ENCODE measurements at places on chromosomes 1 and 21. TPM values are rescaled to one million over a fixed set of nuclear protein-coding genes. Genes with fewer than 3 reads are reported as not detected.

DNA sequence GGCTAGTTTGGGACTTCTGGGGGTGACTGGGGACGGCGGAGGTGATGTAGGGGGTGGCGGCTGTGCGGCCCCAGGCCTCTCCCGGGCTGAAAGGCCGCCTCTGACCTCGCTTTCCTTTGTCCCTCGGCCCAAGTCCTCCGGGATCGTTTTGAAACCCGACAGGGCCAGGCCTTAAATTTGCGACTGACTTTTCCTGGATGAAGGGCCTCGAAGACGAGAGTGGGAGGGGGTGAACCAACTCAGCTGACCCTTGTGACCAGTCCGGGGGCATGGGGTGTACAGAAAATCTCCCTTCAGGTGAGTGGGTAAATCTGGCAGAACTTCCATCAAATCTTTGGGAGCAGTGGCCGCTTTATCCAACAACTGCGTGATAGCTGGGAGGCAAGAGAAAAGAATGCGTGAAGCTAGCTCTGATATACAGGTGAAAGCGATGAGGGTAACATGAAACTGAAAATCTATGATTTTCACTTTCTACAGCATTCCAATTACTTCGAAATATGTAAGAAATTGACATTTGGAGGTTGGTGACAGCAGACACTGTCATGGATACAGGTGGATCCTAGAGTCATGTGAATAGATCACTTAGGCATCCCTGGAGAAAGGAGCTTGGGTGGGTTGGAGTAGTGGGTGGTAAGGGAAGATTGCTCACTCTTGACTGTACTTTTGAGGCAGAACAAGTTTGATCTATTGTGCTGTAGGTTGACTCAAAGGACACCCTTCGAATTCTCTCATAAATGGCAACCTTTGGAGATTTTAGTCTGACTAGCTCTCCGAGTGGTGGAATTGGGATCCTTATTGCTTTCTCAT, 885 bp downstream of the AHCYL1 start:
- no peak for DNase-seq
- no peaks in the 10 kb centered on the region for H3K27me3 ChIP-seq
- peaks cover 25% of the 10 kb centered on the region for H3K4me1 ChIP-seq
- peak overlapping the region; percentile 62 for H3K4me3 ChIP-seq

- no peak overlapping the region for H3K27ac ChIP-seq
- no peaks in the 10 kb centered on the region for H3K27me3 ChIP-seq
- no peak overlapping the region for H3K4me3 ChIP-seq
- no peak for DNase-seq
- H3K36me3 ChIP-seq, result no peaks in the 10 kb centered on the region
- no peaks in the 10 kb centered on the region for H3K4me1 ChIP-seq
These were observed 54.7 kb upstream of the NRIP1 start for GRCh38 chr21:15119486-15119885.

The KIF21B gene
- total RNA-seq, result 32.2 TPM

GRCh38 chr21:36379251-36379650, 5.9 kb upstream of the CHAF1B start:
- no peak overlapping the region for H3K27ac ChIP-seq
- no peak for DNase-seq
- H3K4me3 ChIP-seq, result no peak overlapping the region
- H3K36me3 ChIP-seq, result peaks cover 28% of the 10 kb centered on the region

GRCh38 chr1:227796359-227796915, 19.0 kb upstream of the PRSS38 start:
- H3K36me3 ChIP-seq, result no peaks in the 10 kb centered on the region
- no peak overlapping the region for H3K27ac ChIP-seq
- no peak overlapping the region for H3K4me3 ChIP-seq

The S100A6 gene
- 403 TPM for total RNA-seq

GRCh38 chr1:15371610-15372545, 37.8 kb upstream of the EFHD2 start:
- no peak overlapping the region for H3K27ac ChIP-seq
- H3K4me1 ChIP-seq, result peaks cover 25% of the 10 kb centered on the region
- H3K36me3 ChIP-seq, result no peaks in the 10 kb centered on the region
- H3K4me3 ChIP-seq, result no peak overlapping the region
- H3K27me3 ChIP-seq, result no peaks in the 10 kb centered on the region

GRCh38 chr1:99726818-99727217, 39.6 kb downstream of the FRRS1 start:
- no peaks in the 10 kb centered on the region for H3K36me3 ChIP-seq
- H3K4me3 ChIP-seq, result no peak overlapping the region
- H3K27me3 ChIP-seq, result no peaks in the 10 kb centered on the region
- no peak for DNase-seq
- H3K4me1 ChIP-seq, result no peaks in the 10 kb centered on the region

DNA sequence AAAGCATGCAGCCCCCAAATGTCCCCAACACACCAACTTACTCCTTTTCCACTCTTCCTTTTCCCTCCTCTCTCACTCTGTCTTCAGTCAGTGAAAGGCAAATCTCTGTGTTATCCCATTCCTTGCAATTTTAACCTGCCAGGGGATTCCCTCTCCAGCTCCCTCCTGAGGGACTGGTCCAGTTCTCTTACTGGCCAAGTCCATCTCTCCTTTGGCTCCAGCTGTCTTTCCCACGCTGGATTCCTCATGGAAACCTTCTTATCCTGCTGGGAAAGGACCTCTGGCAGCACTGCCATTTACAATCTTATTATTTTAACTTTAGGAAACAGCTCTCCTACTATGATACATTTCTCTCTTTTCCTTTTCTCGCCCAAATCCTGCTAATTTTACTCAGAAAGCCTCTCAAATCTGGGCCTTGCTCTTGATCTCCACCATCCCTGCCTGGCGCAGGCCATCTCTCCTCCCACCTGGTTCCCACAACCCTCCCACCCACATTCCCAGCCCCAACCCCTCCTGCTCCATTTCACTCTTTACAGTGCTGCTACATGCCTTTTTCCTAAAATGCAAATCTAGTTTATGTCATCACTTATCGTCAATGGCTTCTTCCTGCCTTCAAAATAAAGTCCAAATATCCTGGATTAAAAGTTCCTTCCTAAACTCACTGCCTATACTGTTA, 72.7 kb upstream of the CNN3 start:
- H3K27me3 ChIP-seq, result no peaks in the 10 kb centered on the region
- no peak for DNase-seq
- H3K4me3 ChIP-seq, result no peak overlapping the region
- no peaks in the 10 kb centered on the region for H3K36me3 ChIP-seq
- no peak overlapping the region for H3K27ac ChIP-seq
- peaks cover 13% of the 10 kb centered on the region for H3K4me1 ChIP-seq

The AKNAD1 gene
- not detected for total RNA-seq

GRCh38 chr1:41503538-41504113, 19.1 kb upstream of the EDN2 start:
- H3K36me3 ChIP-seq, result no peaks in the 10 kb centered on the region
- no peaks in the 10 kb centered on the region for H3K27me3 ChIP-seq
- no peak overlapping the region for H3K4me3 ChIP-seq
- no peaks in the 10 kb centered on the region for H3K4me1 ChIP-seq

The CD2 gene
- 34.6 TPM for total RNA-seq

The SLC45A1 gene
- 2.9 TPM for total RNA-seq

The LGR6 gene
- total RNA-seq, result 1.9 TPM

GRCh38 chr1:95095833-95096217, 21.3 kb upstream of the TLCD4 start:
- no peak overlapping the region for H3K4me3 ChIP-seq
- no peaks in the 10 kb centered on the region for H3K27me3 ChIP-seq
- H3K36me3 ChIP-seq, result no peaks in the 10 kb centered on the region
- DNase-seq, result no peak

- no peak overlapping the region for H3K27ac ChIP-seq
- no peaks in the 10 kb centered on the region for H3K4me1 ChIP-seq
- no peak for DNase-seq
- no peaks in the 10 kb centered on the region for H3K27me3 ChIP-seq
- no peak overlapping the region for H3K4me3 ChIP-seq
These were observed 119.0 kb downstream of the FGGY start for GRCh38 chr1:59415881-59416280.

DNA sequence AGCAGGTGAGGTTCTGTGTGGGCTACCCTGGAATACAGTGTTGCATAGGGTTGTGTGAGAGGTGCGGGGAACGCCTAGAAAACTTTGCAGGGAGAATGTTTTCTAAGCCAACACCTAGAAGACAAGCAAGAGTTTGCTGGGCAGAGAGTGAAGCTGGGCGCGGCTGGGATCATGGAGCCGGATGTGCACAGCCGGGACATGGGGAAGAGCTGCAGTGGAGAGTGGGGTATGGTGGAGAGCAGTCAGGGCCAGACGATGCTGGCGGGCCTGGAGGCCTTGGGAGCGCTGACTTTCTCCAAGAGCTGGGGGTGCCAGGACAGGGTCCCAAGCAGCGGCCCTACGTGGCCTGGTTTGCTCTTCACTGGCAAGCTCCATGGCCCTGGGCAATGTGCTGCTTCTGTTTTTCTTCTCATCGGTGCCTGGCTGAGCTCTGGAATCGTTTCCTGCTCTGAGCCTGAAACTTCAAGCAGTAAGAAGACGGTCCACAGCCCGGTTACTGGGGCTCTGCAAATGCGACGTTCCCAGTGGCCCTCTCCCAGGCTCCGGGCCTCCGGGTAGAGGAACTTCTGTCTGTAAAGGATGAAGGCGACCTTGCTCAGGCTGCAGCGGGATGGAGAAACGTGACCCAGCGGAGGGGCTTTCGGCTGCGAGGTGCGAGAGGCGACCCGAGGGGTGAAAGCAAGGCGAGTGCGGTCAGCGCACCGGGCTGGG, 51.9 kb upstream of the CD34 start:
- H3K27me3 ChIP-seq, result peaks cover 27% of the 10 kb centered on the region
- H3K36me3 ChIP-seq, result no peaks in the 10 kb centered on the region
- H3K4me3 ChIP-seq, result peak overlapping the region; percentile 69
- peak overlapping the region; percentile 90 for H3K27ac ChIP-seq
- DNase-seq, result peak; percentile 82

The FCRLB gene
- 1.6 TPM for total RNA-seq

GRCh38 chr1:89770391-89770790, 50.4 kb upstream of the LRRC8D start:
- DNase-seq, result no peak
- no peak overlapping the region for H3K4me3 ChIP-seq
- no peaks in the 10 kb centered on the region for H3K4me1 ChIP-seq
- no peaks in the 10 kb centered on the region for H3K27me3 ChIP-seq
- H3K36me3 ChIP-seq, result no peaks in the 10 kb centered on the region
